WERI-Rb-1 (cell line): ENCODE measurements at places on chromosomes 11 and 22.

- DNase-seq, result no peak
Observed at GRCh38 chr11:110371084-110371483, 58.7 kb upstream of the FDX1 start.

- DNase-seq, result no peak
Observed at GRCh38 chr22:45903355-45904135, 73.4 kb downstream of the WNT7B start.

GRCh38 chr11:93783765-93784144 is 327 bp upstream of the MED17 start:
- no peak for DNase-seq

DNA sequence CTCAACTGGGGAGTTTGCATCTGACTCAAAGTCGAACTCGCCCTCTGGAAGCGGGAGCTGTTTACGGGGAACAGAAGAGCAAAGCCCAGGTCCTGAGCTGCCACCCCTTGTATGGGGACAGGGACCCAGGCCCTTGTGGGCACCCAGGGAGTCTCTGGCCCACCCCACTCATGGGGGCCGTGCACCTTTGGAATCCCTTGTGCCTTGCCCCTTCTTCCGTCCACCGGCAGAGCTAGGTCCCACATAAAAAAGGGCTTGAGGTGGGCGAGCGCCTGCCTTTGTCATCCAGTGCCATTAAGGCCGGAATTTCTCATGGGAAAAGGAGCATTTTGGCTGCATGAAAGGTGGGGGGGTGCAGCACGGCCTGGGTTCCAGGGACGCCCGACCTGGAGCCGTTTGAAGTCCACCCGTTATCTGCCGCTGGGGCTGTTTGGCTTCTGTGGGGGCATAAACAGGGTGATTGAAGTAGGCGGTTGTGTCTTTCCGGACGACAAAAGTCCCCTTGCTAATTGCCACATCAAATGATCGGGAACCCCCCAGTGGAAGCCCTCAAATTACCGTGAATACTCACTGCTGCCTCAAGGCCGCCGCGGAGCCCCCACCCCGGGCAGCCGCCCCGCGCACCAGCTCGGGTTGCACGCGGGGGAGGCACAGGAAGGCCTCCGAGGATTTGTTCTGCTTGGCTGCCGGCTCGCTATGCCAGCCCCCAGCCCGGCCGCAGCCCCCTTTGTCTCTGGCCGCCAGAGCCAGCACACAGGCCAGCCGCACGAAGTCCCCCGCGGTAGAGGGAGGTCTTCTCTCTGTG is 49.0 kb upstream of the FGF3 start:
- DNase-seq, result no peak

GRCh38 chr22:27331526-27332281 is 469.9 kb downstream of the MN1 start:
- peak; percentile 28 for DNase-seq

- DNase-seq, result no peak
Observed at GRCh38 chr11:128040603-128041002, 546.8 kb downstream of the ETS1 start.

GRCh38 chr11:47551086-47551485 is 1.8 kb downstream of the CELF1 start:
- DNase-seq, result no peak

DNA sequence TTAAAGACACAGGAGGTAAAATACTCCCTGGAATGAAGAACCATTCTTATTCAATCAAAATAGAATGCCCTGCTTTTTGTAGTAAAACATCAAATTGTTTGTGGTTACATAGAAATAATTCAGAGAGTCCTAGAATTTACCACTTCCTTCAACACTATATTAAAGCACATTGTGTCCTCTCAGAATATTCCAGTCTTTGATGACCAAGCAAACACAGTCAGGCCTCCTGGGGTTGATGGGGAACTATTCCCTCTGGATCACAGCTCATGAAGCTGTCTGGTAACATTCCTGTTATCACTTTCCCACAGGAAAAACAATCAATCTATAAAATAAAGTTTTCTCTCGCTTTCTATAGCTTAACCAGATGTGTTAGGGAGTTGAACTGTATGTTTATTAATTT is 389.3 kb downstream of the KCNA4 start:
- no peak for DNase-seq

- no peak for DNase-seq
Observed at GRCh38 chr11:41536021-41536568, 76.6 kb upstream of the LRRC4C start.

DNA sequence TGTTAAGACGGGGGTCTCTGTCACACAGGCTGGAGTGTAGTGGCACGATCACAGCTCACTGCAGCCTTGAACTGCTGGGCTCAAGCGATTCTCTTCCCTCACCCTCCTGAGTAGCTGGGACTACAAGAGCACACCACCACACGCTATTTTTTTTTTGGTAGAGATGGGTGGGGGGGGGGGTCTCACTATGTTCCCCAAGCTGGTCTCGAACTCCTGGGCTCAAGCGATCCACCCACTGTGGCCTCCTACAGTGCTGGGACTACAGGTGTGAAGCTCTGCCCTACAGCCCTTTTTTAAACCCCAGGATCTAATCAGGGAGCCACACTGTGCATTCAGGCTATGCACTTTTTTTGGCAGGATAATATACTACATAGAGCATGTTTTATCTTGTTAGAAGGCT is 1.4 kb upstream of the DHCR7 start:
- DNase-seq, result no peak

DNA sequence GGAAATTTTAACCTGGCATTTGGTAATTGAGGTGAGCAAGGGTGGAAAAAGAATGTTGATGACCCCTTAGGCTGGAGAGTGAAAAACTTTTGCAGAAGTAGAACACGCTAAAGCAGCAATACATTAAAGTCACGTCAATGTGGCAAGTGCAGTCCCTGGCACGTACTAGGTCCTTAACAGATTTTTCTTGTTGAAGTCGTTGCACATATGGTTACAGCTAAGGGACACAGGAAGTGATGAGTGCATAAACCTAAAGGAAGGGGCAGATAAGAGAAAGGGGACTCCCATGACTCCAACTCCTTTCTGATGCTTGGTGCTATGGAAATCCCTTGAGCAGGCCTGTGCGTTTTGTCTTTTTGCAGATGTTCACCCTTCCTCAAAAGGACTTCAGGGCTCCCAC is 1.2 kb downstream of the ACCS start:
- DNase-seq, result no peak

DNA sequence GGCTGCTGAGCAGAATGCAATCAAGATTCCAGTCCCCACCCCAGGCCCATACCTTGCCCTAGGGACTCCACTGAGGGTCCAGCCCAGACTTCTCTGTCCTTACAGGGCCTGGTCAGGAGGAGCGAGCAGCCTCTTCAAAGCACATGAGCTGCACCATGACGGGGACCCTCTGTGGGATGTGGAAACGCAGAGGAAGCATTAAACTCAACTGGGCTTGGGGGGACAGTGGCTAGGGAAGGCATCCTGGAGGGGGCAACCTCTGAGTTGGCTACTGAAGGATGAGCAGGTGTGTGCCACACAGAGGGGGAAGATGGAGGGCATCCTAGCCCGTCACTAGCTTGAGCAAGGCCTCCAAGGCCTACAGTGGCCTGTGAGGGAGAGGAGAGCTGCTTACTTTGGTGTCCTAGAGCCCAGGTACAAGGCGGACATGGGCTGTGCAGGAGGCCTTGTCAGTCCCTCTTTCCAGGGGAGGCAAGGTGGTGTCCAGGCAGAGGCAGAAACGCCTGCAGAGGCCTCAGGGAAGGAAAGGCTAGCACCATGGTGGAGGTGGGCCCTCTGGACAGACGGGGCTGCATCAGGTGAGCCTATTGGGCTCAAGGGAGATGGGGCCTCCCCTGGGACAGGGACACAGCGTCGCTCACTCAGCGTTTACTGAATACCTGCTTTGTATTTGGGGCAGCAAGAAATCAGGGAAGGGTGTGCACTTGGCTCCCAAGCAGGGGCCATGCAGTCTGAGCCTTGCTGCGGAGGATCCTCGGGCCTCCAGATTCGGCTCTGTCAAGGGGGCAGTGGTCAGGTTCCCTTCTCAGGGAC is 14.3 kb downstream of the TTC38 start:
- DNase-seq, result no peak

GRCh38 chr11:120126620-120127019 is 11.3 kb downstream of the TRIM29 start:
- DNase-seq, result no peak

GRCh38 chr11:131906963-131907362 is 536.5 kb downstream of the NTM start:
- DNase-seq, result no peak

GRCh38 chr11:44454666-44455065 is 110.8 kb upstream of the CD82 start:
- no peak for DNase-seq

- DNase-seq, result no peak
Observed at GRCh38 chr11:35558513-35558912, 33.1 kb upstream of the PAMR1 start.

GRCh38 chr11:102177974-102178631 is 67.9 kb downstream of the YAP1 start:
- DNase-seq, result no peak

GRCh38 chr11:82406611-82407010 is 327.1 kb downstream of the FAM181B start:
- no peak for DNase-seq

GRCh38 chr11:88555018-88555828 is 217.7 kb upstream of the CTSC start:
- DNase-seq, result no peak

DNA sequence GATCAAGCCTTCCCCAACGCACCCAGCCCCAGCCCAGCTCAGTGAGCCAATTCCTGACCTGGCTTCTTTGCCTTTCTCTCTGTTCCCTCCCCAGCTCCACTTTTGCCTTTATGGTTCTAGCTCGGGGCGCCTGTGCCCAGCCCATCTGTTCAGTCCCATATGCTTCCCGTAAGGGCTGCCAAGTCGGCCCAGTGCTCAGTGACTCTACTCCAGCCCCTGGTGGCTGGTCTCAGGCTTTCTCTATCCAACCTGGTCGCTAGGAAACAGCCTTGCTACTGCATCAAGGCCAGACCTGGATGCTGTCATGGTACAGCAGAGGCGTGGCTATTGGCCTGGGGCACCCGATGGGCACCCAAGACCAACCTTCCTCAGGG is 178.0 kb downstream of the DSCAML1 start:
- peak; percentile 80 for DNase-seq

DNA sequence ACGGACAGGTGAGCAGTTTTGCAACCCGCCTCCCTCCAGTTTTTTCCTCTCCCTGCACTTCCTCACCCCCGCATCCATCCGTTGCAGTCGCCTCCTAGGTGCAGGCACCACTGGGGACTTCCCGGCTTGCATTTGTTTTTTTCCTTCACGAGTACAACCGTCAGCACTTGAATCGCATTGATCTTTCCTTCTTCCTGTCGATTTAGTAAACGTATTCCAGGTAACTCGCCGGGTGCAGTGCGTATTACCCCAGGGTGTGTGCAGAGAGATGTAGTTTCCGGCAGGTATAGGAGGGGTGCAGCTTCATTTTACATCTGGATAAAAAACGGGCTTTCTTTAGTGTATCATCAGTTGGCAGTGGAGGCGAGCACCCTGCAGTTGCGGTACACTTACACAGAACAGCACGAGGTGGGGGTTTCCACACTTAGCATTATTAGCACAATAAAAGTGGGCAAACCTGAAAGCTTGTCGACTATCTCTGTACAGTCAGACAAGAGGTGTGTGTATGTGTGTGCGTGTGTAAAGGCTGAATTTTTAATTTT is at the start of gene SORL1-AS1:
SORL1-AS1 (minus strand) TSS at position 359 of the 542 bp plus-strand sequence.
- peak; percentile 19 for DNase-seq

GRCh38 chr11:105589346-105589745 is 20.5 kb upstream of the GRIA4 start:
- no peak for DNase-seq

DNA sequence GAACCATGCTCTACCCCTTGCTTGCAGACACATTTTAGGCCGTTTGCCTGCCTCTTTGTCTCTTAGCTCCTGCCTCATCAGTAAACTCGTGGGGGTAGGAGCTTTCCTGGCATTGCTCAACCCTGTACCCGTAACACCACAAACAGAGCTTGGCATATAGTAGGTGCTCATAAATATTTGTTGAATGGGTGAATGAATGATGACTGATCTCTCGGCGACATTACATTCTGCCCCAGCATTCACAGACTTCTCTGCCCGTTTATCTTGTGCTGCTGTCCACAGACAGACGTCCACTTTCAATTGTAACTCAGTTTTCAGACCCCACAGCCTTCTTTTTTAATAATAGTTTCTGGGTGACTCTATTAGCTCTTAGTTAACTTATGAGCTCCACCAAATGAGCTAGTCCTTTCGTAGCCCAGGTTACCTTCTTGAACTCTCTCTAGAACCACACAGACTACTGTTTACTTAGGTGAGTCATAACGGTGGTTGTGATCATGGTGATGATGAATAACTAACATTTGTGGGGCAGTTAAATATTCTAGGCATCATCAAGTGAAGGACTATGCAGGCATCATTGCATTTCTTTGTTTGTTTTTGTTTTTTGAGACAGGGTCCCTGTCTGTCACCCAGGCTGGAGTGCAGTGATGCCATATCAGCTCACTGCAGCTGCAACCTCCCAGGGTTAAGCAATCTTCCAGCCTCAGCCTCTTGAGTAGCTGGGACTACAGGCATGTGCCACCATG is 188.4 kb downstream of the ADAMTS15 start:
- no peak for DNase-seq

DNA sequence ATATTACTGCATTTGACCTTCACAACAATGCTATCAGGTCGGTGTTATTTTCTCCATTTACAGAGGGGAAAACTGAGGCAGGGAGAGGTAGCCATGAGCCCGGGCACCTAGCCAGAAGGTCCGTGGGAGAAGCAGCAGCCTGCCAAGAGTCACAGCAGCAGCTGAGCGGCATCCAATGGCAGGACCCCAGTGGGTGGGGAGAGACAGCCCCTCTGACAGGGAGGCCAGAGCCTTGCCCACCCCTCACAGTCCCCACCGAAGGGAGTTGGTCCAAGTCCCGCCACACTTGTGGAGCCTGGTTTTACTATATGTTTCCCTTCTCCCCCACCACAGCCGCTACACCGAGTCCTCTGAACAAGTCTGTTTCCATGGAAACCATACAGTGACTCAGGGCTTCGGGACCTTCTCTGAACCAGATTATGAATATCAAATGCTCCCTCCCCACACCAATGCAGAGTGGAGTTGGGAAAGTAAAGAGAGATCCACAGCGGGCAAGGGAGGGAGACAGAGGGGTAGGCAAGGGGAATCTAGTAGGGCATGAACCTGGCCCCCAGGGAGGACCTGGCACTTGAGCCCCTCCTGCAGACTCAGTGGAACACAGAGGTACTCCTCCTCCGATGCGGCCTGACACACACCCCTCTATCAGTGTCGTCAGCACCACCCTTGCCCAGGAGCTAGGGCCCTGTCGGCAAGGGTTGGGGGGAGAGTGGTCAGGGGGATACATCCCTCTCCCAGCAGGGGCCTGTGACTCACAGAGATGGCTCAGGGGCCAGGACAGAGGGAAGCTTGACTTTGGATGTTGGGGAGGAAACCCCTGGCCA is 2.5 kb downstream of the CHST1 start:
- DNase-seq, result no peak

DNA sequence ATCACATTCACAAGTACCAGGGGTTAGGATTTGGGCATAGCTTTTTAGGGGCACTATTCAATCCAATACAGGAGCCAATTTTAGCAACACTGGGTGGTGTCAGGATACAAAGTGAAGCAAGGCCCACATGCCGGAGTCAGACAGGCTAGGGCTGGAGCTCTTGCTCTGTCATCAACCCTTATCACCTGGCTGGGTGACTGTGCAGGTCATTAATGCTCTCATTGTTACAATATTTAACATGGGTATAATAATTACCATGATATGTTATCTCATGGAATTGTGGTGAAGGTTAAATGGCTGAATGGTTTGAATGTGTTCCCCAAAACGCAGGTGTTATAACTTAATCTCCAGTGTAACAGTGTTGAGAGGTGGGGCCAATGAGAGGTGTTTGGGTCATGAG is 143.3 kb upstream of the THY1 start:
- DNase-seq, result no peak
